ENCODE measurements at places on chromosomes 7 and 10. TPM values are rescaled to one million over a fixed set of nuclear protein-coding genes. Genes with fewer than 3 reads are reported as not detected.

KCNIP2 gene
- total RNA-seq: 5.5 TPM

- no peak overlapping the region for H3K4me3 ChIP-seq
- no peak for DNase-seq
- H3K27ac ChIP-seq: no peak overlapping the region
- peaks cover 23% of the 10 kb centered on the region for H3K4me1 ChIP-seq
- H3K27me3 ChIP-seq: no peaks in the 10 kb centered on the region
These were observed 203.9 kb upstream of the GPR26 start for GRCh38 chr10:123462246-123462645.

GRCh38 chr7:96349572-96349971 lies 27.7 kb upstream of the SLC25A13 start:
- H3K36me3 ChIP-seq: no peaks in the 10 kb centered on the region
- no peak for DNase-seq
- H3K27me3 ChIP-seq: no peaks in the 10 kb centered on the region
- peaks cover 10% of the 10 kb centered on the region for H3K4me1 ChIP-seq

- DNase-seq: peak; percentile 39
- no peaks in the 10 kb centered on the region for H3K36me3 ChIP-seq
- no peak overlapping the region for H3K27ac ChIP-seq
- no peaks in the 10 kb centered on the region for H3K27me3 ChIP-seq
- peaks cover 9% of the 10 kb centered on the region for H3K4me1 ChIP-seq
- H3K4me3 ChIP-seq: no peak overlapping the region
These were observed 296.4 kb downstream of the DGKB start for GRCh38 chr7:14606101-14606500.

DNA sequence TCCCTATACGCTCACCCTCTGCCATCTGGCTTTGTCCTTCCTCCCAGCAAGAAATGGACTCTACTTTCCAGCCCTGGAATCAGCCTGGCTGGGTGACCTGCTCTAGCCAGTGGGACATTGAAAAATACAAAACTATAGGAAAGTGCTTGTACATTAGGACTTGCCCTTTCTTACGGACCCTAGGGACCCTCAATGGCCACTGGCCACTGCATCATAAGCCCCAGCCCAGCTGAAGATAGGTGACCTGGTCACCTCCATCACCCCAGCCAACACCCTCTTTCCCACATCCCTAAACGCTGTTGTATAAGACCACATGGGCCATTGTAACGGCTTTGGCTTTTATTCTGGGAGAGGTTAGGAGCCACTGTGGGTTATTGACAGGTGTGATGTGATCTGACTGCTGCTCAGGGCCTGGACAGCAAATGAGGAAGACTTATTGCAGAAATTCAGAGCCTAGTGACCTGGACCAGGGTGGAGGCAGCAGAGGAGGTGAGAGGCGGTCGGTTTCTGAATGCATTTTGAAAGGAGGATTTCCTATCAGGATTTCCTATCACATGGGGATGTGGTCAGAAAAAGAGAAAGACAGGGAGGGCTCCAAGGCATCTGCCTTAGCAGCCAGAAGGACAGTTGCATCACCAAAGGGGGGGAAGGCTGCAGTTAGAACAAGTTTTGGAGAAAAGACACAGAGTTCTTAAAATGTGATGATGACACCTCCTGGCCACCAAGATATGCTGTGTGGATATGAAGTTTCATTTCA lies 2.2 kb upstream of the LMBR1 start:
- no peak for DNase-seq
- H3K4me1 ChIP-seq: peaks cover 6% of the 10 kb centered on the region
- no peaks in the 10 kb centered on the region for H3K27me3 ChIP-seq
- no peak overlapping the region for H3K27ac ChIP-seq
- no peaks in the 10 kb centered on the region for H3K36me3 ChIP-seq
